DMS53 (cell line): ENCODE measurements at places on chromosomes 12 and 14.

GRCh38 chr12:6697584-6698351 is 2.8 kb downstream of the PIANP start:
- peak; percentile 86 for DNase-seq

GRCh38 chr12:133120385-133121191 is 9.5 kb downstream of the ZNF891 start:
- DNase-seq, result peak; percentile 44

GRCh38 chr12:5861416-5861815 is 83.6 kb downstream of the ANO2 start:
- no peak for DNase-seq

DNA sequence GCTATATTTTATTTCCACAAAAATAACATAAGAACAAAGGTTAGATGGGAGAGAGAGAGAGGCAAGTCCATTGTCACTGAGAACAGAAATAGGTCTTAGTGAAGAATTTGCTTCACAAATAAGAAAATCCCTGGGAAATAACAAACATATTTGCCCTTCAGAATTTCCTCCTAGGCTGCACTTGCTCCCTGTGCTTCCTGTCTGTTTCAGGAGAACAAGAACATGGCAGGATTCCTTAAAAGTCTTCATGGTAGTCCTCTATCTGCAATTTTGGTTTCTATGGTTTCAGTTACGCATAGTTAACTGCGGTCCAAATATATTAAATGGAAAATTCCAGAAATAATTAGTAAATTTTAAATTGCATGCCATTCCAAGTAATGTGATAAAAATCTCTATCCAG is 34.1 kb downstream of the SENP1 start:
- DNase-seq, result no peak

DNA sequence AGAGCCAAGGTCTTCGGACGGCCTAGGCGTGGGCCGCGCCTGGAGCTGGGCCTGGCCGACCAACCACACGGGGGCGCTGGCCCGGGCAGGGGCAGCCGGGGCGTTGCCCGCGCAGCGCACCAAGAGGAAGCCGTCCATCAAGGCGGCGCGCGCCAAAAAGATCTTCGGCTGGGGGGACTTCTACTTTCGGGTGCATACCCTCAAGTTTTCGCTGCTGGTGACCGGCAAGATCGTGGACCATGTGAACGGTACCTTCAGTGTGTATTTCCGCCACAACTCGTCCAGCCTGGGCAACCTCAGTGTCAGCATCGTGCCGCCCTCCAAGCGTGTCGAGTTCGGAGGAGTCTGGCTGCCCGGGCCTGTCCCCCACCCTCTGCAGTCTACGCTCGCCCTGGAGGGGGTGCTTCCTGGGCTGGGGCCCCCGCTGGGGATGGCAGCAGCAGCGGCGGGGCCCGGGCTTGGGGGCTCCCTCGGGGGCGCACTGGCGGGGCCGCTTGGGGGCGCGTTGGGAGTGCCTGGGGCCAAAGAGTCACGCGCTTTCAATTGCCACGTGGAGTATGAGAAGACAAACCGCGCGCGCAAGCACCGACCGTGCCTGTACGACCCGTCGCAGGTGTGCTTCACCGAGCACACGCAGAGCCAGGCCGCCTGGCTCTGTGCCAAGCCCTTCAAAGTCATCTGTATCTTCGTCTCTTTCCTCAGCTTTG is 4.4 kb upstream of the SHMT2 start:
- peak; percentile 77 for DNase-seq

DNA sequence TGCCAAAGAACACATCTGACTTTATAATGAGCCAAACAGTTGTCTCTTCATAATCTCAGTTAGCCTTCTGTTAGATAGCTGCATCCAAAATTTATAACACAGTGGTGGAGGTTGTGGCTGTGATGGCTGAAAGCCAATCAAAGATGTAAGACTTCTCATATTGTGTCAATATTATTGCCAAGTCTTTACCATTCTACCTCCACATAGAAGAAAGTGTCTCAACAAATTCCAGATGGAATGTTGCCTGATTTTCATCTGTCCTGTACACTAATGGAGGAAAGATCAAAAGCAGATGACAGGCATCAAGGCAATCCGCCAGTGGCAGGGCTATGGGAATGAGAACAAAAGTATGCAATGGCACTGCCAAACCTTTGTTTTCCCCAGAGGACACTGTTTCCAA is 813.1 kb upstream of the NOVA1 start:
- no peak for DNase-seq

DNA sequence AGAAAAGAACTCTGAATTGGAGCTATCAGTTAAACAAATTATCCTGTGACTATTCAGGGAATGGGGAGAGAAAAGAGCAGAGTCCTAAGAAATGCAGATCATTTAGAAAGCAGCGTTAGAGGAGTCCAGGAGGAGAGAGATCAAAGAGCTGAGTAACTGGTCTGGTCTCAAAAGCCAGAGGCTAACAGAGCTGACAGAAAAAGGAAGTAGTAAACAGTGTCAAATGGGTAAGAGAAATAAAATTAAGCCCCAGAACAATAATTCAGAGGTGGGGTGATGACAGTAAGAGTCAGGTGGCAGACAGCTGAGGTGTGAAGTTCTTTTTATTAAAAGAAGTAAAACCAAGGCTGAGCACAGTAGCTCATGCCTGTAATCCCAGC is 19.3 kb downstream of the GXYLT1 start:
- DNase-seq, result no peak

- DNase-seq, result no peak
Measured at GRCh38 chr14:20295067-20295466, 10.7 kb downstream of the TTC5 start.

DNA sequence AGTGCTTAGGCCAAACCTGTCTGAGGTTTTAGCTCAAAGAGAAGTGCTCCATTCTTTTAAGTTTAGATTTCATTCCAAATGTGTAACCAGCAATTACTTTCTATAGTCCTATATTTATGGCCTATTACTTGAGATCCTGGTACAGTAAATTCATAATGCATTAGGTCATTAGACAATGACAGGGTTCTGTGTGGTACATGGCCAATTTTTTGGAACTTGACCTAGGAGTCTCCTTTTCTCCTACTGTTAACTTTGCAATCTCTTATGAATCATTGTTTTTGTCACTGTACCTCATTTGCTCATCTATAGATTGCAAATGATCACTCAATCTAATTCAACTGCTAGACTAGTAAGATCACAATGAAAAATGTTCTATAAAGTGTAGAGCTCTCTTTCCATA is 136.7 kb downstream of the PDE3A start:
- no peak for DNase-seq

GRCh38 chr12:85278598-85279448 is 1.2 kb upstream of the ALX1 start:
- peak; percentile 19 for DNase-seq

- no peak for DNase-seq
Measured at GRCh38 chr12:48982397-48983080, 4.4 kb downstream of the WNT1 start.

- peak; percentile 92 for DNase-seq
Measured at GRCh38 chr12:81668475-81668874, 90.7 kb downstream of the PPFIA2 start.

GRCh38 chr14:71554323-71554722 is 377.9 kb upstream of the RGS6 start:
- no peak for DNase-seq

GRCh38 chr12:24560831-24561271 is 388.1 kb downstream of the BCAT1 start:
- peak; percentile 72 for DNase-seq

DNA sequence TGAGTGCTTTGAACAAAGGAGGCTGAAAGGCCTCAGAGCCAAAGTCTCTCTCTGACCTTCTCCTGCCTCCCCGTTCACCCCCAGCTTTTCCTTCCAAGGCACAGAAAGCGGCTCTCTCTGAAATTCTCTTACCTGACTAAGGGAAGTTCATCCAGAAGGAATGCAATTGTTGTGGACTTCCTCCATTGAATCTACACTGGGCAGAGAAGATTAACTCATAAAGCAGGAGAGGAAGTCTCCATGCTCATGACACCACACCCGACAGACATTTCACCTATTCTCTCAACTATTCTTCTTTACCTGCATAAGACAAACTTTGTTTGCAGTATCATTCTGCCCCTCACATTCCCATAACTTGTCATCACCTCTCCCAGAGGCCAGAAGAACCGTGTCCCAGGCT is 129.3 kb upstream of the CCDC175 start:
- DNase-seq, result no peak

GRCh38 chr12:75478116-75478794 is 2.3 kb upstream of the GLIPR1 start:
- no peak for DNase-seq

- no peak for DNase-seq
Measured at GRCh38 chr12:117060246-117060928, 38.8 kb downstream of the TESC start.

DNA sequence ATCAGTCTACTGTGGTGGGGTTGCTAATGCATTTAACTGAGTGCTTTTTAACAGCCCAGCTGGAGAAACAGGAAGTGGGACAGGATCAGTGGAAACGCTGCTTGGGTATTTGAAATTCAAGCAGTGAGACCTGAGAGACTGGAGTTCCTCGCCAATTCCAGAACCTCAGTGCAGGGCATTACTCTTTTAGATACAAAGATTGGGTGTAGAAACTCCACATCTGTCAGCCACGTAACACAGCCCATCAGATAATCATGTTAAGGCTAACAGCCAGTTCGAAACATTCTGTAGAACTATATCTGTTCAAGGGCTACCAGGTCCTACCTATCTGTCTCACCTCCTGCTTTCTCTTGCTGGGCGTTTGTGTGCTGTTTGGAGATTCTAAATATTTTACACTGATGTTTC is 45.5 kb downstream of the RAD52 start:
- no peak for DNase-seq

- peak; percentile 71 for DNase-seq
Measured at GRCh38 chr12:91695964-91696363, 449.7 kb downstream of the BTG1 start.

DNA sequence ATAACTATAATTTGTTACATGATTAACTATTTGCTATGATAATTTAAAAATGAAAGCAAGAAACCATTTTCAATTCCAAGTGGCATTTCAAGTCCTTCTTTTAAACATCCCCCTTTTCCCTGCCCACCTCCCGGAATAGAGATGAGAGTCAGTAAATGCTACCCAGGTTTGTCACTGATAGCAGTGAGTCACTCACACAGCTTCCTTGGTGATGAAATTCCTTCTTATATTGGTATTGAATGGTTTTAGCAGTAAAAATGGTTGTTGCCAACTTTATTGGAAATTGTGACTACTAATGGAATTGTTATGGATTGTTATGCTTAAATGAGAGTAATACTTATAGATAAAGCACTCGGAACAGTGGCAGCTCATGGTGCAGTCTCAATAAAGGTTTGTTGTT is 90.5 kb downstream of the PPM1A start:
- no peak for DNase-seq

GRCh38 chr14:74083784-74084276 is 423 bp downstream of the ALDH6A1 start:
- no peak for DNase-seq

GRCh38 chr12:57027805-57028153 is 11.4 kb upstream of the TAC3 start:
- DNase-seq, result no peak

DNA sequence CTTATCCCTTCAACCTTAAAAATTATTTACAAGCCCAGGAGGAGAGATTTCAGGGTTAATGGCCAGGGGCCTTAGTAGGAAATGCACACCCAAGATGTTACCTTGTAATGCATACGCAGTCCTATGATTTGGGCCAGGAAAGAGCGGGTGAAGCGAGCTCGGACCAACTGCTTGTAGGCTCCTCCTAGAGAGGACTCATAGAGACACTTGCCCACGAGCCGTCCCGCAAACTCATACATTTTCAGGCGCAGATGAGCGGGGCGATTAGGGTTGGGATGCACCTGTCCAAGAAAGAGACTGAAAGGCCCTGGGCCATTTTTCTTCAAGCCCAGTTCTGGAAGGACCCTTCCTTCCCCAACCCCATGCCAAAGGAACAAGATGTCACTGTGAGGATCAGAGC is 43.0 kb downstream of the AREL1 start:
- no peak for DNase-seq

- no peak for DNase-seq
Measured at GRCh38 chr14:94544726-94545125, 16.5 kb upstream of the SERPINA4 start.

- DNase-seq, result no peak
Measured at GRCh38 chr14:67566908-67567307, 33.2 kb downstream of the PIGH start.

DNA sequence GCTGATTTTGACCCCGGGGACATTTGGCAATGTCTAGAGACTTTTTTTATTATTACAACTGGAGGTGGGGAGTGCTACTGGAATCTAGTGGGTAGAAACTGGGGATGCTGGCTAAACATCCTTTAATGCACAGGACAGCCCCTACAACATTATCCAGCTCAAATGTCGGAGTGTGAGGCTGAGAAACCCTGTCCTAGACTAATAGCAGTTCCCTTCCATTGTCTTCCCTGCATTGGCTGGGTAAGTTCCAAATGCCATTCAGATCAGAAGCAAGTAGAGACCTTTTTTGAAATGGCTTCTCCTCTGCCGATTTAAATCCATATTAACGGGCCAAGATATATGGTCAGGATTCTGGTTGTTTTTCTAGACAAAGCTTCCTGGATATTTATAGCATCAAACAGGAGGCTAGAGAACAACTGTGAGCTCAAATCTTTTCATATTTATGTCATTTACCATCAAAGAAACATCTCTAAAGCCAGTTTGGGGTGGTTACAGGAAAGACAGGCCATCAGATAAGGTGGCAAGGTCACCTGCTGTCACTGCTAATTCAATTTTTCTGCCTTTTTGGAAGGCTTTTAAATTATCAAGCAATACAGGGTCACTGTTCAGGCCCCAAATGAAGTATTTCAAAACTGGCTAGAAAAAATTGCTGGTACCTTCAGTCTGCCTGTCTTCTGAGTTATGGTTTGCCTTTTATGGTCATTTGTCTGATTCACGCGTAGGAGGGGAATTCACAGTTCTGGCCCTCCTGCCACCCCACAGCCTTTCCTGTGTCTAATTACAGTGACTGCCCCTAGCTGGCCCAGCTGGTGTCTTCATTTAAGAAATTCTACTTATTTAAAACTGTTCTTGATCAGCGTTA is 20.1 kb upstream of the AKAP5 start:
- DNase-seq, result no peak

DNA sequence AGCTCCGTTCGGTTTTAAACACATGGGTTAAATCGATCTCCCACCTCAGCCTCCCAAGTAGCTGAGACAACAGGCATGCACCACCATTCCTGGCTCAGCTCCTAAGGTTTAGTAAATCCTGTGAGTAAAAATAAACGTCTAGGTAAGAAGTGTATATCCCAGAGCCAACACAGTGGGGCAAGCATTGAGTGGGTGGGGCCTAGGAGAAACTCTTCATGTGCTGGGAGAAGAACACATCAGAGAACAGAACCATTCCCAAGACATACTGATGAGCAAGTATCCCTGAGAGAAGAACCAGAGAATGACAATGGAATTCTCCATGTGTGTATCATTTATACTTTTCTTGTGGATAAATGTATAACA is 86.3 kb downstream of the SEC23A start:
- peak; percentile 11 for DNase-seq

GRCh38 chr12:75699728-75700496 is 188.5 kb upstream of the KRR1 start:
- peak; percentile 40 for DNase-seq
